Nephron progenitor cell (in vitro differentiated cells): ENCODE measurements at places on chromosomes 1 and 21.

- no peak for DNase-seq
Measured at GRCh38 chr1:226420897-226421296, 13.0 kb upstream of the PARP1 start.

DNA sequence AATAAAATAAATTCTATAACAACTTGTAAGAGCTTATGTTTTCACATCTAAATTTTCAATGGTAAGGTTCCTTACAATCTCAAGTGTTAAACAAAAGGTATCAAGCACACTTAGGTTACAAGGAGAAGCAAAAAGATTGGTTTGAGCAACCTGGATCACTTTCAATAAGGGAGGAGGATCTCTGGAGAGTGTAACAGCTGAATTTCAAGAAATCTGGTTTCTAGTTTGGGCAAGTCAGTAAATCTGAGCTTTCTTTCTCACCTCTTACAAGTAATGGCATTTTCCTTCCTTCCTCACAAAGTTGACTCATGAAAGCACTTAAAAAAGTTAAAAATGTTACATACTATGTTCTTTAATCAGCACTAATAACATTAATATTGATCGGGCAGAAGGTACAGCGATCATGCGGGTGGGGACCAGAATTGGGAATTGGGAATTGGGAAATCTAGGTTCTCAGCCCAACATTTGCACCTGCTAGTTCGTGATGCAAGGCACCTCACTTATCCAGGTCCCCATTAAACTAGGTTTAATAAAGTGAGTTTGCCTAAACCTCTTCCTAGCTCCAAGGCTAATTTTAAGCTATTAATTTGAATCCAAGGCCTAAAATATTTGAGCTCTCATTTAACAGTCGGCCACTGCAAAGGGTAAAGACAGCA, 3.1 kb downstream of the NUCKS1 start:
- DNase-seq = no peak

GRCh38 chr1:13813398-13814012, 113.5 kb downstream of the PRDM2 start:
- peak; percentile 76 for DNase-seq

DNA sequence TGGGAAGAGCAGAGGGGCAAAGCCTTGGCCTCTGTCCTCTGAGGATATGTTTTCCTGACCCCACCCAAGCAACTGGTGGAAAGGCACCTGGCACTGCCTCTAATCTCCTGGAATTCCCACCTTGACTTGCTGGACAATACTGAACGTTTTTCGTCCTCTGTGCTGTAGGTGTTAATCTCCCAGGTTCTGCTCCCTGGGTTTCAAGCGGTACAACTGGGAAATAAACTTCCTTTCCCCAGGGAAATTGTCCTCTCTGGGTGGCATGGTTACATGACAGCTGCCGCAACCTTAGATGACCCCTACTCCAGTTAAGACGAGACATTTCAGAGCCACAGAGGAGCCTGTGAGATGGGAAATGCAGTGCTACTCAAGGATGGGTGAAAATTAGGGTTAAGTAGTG, 57.3 kb upstream of the BCAR3 start:
- DNase-seq = no peak

DNA sequence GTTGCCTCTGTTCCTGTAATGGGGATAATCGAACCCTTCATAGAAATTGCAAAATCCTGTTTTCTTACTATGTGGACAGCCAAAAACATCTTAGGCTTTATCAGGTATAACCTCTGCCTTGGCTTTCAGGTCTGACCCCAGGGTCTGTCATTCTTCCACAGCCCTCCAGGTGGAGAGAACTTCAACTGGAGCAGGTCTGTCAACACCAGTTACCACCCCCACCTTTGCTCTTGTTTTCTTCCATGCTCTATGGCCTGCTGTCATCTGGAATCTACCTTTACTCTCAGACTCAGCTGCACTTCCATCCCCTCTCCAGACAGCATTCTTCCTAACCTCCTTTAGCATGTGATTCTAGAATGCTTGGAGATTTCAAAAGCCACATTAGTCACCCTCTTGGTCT, 10.4 kb upstream of the GJA9 start:
- DNase-seq = no peak
